ENCODE measurements at places on chromosomes 6 and 20. TPM values are rescaled to one million over a fixed set of nuclear protein-coding genes. Genes with fewer than 3 reads are reported as not detected.

GRCh38 chr6:84417260-84417659 is 189.8 kb upstream of the CEP162 start:
- no peaks in the 10 kb centered on the region for H3K4me1 ChIP-seq
- no peaks in the 10 kb centered on the region for H3K36me3 ChIP-seq
- H3K27me3 ChIP-seq: no peaks in the 10 kb centered on the region
- no peak overlapping the region for H3K27ac ChIP-seq
- H3K4me3 ChIP-seq: no peak overlapping the region

GRCh38 chr20:54021446-54022235 is 48.8 kb downstream of the BCAS1 start:
- DNase-seq: no peak
- H3K27ac ChIP-seq: no peak overlapping the region
- H3K4me3 ChIP-seq: no peak overlapping the region
- peaks cover 5% of the 10 kb centered on the region for H3K4me1 ChIP-seq
- no peaks in the 10 kb centered on the region for H3K36me3 ChIP-seq
- H3K27me3 ChIP-seq: no peaks in the 10 kb centered on the region

PERP gene
- polyA plus RNA-seq: 28.4 TPM

- no peak overlapping the region for H3K27ac ChIP-seq
- no peak overlapping the region for H3K4me3 ChIP-seq
Measured at GRCh38 chr6:39444479-39445019, 122.0 kb upstream of the KCNK16 start.

GRCh38 chr6:39488255-39488879 is 165.9 kb upstream of the KCNK16 start:
- H3K36me3 ChIP-seq: no peaks in the 10 kb centered on the region
- no peak for DNase-seq
- no peaks in the 10 kb centered on the region for H3K27me3 ChIP-seq
- no peaks in the 10 kb centered on the region for H3K4me1 ChIP-seq
- H3K4me3 ChIP-seq: no peak overlapping the region

- no peak overlapping the region for H3K27ac ChIP-seq
- H3K4me1 ChIP-seq: peaks cover 7% of the 10 kb centered on the region
- H3K4me3 ChIP-seq: no peak overlapping the region
- peak; percentile 37 for DNase-seq
- no peaks in the 10 kb centered on the region for H3K27me3 ChIP-seq
- H3K36me3 ChIP-seq: no peaks in the 10 kb centered on the region
Measured at GRCh38 chr6:12065321-12066140, 53.4 kb downstream of the HIVEP1 start.

DNA sequence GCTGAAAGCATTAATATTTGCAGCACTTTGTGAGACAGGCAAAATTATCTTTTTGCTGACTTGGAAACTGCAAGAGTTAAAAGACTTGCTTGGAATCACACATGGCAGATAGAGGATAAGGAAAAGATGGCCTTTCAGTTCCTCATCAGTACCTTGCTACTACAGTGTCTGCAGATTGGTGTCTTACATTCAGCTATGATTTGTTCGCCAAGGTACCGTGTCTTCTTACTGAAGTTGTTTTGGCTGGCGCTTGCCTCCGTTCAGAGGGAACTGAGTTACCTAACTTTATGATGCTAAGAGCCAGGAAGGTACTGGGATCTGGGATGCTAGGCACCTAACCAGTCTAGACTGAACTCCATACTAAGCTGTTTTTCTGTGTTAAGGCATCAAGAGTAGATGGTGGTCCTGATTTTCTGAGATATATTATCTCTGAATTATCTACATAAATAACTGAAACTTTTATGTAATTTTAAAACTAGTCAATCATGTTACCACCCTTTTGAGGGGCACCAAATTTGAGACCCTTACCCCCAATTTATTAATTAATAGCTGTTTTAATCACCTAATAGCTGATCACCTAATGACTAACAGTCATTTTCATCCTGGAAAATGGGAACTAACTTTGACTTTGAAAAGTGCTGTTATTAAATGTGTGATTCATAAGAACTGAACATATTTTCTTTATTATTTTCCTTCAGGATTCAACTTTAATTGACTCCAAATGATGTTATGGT is 2.5 kb downstream of the WTAP start:
- DNase-seq: peak; percentile 30
- peaks cover 19% of the 10 kb centered on the region for H3K4me1 ChIP-seq
- H3K4me3 ChIP-seq: peak overlapping the region; percentile 86
- no peaks in the 10 kb centered on the region for H3K36me3 ChIP-seq

GRCh38 chr6:38404900-38405556 is 234.7 kb downstream of the BTBD9 start:
- no peak overlapping the region for H3K4me3 ChIP-seq
- H3K4me1 ChIP-seq: peaks cover 7% of the 10 kb centered on the region

SRSF12 gene
- 2.3 TPM for polyA plus RNA-seq

Data from GM23338 (cell line).